ENCODE measurements at places on chromosomes 11 and 22. TPM values are rescaled to one million over a fixed set of nuclear protein-coding genes. Genes with fewer than 3 reads are reported as not detected.
A peak's percentile ranks its signal among the peaks of the same experiment; 100 is the strongest.

ELF5 gene
- total RNA-seq, result not detected

- no peaks in the 10 kb centered on the region for H3K4me1 ChIP-seq
- no peak overlapping the region for H3K4me3 ChIP-seq
- no peaks in the 10 kb centered on the region for H3K36me3 ChIP-seq
- H3K27me3 ChIP-seq, result no peaks in the 10 kb centered on the region
These were observed 46.6 kb upstream of the TMEM45B start for GRCh38 chr11:129769059-129769458.

DNA sequence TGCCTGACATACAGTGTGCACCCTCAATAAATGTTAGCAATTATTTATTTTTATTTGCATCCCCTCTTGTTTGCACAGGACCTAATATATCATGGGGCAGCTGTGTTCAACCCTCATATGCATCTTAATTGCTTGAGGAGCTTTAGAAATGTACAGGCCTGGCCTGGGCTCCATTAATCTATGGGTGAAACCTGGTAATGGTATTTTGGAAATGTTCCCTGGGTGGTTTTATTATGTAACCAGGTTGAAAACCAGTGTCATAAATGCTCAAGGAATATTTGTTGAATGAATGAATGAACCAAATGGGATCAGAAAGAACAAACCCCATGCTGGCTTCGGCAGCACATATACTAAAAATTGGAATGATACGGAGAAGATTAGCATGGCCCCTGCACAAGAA lies 84.0 kb upstream of the PICALM start:
- no peak for DNase-seq
- H3K4me3 ChIP-seq, result no peak overlapping the region
- H3K27me3 ChIP-seq, result no peaks in the 10 kb centered on the region
- H3K36me3 ChIP-seq, result no peaks in the 10 kb centered on the region
- peaks cover 16% of the 10 kb centered on the region for H3K4me1 ChIP-seq

DNA sequence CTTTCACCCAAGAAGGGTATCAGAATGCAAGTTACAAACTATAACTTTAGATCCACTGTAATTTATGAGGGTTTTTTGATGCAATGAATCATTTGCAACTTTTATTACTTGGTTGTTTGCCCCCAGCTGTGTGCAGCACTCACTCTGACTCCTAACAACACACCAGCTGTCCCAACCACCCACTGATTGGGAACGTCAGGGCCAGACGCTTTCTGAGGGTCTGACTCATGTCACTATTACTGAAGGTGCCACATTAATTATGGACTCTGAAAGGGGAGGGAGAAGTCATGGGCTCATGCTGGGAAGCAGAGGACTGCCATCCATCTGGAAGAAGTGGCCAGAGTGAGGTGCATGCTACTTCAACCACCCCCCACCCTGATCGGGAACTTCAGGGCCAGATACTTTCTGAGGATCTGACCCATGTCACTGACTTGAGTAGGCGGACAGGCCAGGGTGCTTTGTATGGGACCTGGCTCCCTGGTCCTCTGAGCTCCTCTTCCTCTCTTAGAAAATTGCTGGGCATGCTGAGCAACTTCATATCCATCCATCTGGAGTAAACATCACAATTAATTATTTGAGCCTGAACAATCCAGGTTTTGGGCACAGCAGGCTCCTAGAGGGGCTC lies 44.9 kb upstream of the DRD2 start:
- H3K4me1 ChIP-seq, result no peaks in the 10 kb centered on the region
- no peaks in the 10 kb centered on the region for H3K27me3 ChIP-seq
- no peak for DNase-seq

GRCh38 chr22:28443526-28443876 lies 236.1 kb downstream of the TTC28 start:
- H3K36me3 ChIP-seq, result no peaks in the 10 kb centered on the region
- H3K4me1 ChIP-seq, result no peaks in the 10 kb centered on the region
- DNase-seq, result no peak
- H3K27me3 ChIP-seq, result peaks cover 8% of the 10 kb centered on the region

DNA sequence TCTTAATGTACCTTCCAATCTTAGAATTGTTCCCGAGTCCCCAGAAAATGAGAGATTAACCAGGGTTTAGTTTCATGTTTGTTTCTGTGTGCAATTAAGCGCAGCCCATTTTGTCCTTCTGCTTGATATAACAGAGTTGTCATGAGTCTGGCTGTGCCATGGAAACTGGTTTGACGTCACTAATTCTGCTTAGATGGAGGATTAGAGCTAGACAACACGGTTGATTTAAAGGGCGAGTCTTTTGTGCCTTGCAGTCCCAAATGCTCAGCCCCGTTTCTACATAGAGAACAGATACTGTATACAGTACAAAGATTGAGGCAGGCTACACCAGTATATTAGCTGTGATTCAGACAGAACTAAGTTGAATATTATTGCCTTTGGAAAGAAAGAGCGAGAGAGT lies 45.5 kb upstream of the ALKBH3 start:
- no peak overlapping the region for H3K4me3 ChIP-seq
- no peaks in the 10 kb centered on the region for H3K4me1 ChIP-seq
- no peak overlapping the region for H3K27ac ChIP-seq
- no peaks in the 10 kb centered on the region for H3K27me3 ChIP-seq
- no peaks in the 10 kb centered on the region for H3K36me3 ChIP-seq

DNA sequence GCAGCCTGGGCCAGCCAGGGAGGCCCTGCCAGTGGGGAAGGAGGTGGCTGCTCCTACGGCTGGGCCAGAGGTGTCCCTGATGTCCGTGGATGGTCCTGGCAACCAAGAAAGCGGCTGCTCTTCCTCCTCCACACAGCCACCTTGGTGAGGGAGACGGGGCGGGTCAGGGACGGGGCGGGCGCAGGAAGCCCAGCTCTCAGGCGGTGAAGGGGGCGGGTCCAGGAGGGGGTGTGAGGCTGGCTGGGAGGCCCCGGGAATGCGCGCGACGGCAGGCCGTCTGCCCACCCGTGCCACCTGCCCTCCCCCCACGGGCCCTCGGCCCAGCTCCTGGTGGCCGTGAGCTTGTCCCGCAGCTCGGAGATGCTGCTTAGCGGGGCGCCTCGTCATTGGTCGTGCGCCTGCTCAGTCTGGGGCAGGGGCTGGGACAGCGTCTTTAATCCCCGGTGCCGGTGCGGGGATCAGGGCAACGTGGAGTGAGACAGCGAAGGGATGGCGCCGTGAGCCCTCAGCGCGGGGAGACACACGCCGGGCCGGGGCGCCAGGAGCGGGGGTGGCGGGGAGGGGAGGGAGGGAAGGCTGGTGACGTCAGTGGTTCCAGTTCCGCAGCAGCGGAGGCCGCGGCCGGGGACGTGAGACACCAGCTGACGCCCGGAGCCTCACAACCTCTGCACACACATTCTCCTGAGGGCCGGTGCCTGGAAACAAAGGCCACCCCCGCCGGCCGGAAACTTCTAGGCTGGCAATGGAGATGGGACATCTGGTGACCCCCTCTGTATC lies 6.7 kb upstream of the BRSK2 start:
- peak; percentile 26 for DNase-seq
- H3K36me3 ChIP-seq, result no peaks in the 10 kb centered on the region
- peak overlapping the region; percentile 11 for H3K27ac ChIP-seq
- peak overlapping the region; percentile 61 for H3K4me3 ChIP-seq
- peaks cover 11% of the 10 kb centered on the region for H3K4me1 ChIP-seq
- peaks cover 2% of the 10 kb centered on the region for H3K27me3 ChIP-seq

ENTHD1 gene
- total RNA-seq, result 0.21 TPM

DNA sequence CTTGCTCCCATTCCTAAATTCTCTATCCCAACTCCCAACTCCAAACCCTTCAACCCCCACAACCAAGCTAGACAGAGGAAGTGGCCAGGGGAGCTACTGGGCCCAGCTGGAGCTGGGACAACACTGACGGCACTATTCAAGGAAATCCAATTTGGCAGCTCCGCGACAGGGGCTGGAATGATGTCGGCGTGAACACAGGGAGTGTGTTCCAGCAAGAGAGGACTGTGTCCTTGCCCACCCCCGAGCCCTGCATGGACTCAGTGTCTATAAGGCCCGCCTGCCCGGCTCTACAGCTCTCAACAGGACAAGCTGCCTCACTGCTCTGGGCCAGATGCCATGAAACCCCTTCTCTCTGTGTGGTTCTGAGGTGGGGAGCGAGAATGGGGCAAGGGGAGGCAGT lies 11.3 kb downstream of the PCSK7 start:
- peaks cover 31% of the 10 kb centered on the region for H3K36me3 ChIP-seq
- H3K27me3 ChIP-seq, result no peaks in the 10 kb centered on the region
- no peak for DNase-seq
- H3K27ac ChIP-seq, result no peak overlapping the region
- H3K4me3 ChIP-seq, result no peak overlapping the region

GRCh38 chr22:20283674-20284066 lies 15.6 kb upstream of the RTN4R start:
- H3K27ac ChIP-seq, result no peak overlapping the region
- no peak overlapping the region for H3K4me3 ChIP-seq
- no peaks in the 10 kb centered on the region for H3K27me3 ChIP-seq

DNA sequence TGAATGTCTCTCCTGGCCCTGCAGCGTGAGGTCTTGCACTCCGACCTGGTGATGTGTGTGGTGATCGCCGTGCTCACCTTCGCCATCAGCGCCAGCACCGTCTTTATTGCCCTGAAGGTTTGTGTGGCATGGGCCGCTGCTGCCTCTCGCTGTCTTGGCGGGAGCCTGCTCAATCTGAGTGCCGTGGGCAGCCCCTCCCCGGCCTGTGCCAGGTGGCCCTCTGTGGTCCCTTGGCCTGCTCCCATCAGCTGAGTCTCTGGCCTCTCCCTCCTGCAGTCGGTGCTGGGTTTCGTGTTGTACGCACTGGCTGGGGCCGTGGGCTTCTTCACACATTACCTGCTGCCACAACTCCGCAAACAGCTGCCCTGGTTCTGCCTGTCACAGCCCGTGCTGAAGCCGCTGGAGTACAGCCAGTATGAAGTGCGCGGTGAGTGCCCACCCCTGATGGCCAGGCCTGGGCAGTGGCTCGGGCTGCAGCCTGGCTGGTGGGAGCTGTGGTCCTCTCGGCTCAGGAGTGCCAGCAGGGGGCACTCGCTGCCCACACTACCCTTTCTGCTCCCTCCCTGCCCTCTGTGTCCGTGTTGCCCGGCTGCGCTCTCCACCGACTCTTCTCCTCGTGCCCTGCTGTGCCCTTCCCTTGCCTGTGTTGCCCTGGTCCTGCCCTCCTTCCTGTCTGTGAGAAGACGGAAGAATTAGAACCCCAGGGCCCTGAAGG lies 10.2 kb downstream of the PCNX3 start:
- no peak overlapping the region for H3K27ac ChIP-seq
- no peaks in the 10 kb centered on the region for H3K27me3 ChIP-seq
- no peak overlapping the region for H3K4me3 ChIP-seq
- H3K4me1 ChIP-seq, result no peaks in the 10 kb centered on the region
- peaks cover 39% of the 10 kb centered on the region for H3K36me3 ChIP-seq
- DNase-seq, result no peak

DNA sequence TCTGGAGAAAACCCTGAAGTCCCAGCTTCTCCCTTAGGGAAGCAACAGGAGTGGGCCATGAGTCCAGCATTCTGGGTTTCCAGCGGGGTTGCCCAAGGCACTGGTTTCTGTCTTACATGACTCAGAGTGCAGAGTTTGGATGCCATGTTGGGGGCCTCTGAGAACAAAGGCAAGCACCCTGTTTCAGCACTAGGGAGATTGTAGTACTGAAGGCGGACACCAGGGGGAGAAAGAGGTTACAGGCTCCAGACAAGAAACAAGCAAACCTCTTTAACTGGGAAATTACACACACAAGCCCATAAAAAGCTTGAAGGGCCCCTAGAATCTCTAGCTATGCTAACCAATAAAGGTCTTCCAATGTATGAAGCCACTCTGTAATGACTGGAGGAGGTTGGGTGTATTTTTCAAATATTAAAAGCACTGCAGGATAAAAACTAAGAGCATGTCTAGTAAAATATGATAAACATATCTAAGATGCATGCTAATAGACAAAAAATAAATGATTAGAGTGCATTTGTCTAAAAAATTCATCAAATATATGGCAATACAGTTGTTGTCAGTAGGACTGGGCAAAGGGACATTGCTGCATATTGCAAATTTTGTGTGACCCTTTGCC lies 7.1 kb downstream of the MS4A6E start:
- DNase-seq, result no peak
- no peak overlapping the region for H3K27ac ChIP-seq
- H3K27me3 ChIP-seq, result no peaks in the 10 kb centered on the region

NAP1L4 gene
- 128 TPM for total RNA-seq
